ENCODE measurements at places on chromosomes 1 and 21.

DNA sequence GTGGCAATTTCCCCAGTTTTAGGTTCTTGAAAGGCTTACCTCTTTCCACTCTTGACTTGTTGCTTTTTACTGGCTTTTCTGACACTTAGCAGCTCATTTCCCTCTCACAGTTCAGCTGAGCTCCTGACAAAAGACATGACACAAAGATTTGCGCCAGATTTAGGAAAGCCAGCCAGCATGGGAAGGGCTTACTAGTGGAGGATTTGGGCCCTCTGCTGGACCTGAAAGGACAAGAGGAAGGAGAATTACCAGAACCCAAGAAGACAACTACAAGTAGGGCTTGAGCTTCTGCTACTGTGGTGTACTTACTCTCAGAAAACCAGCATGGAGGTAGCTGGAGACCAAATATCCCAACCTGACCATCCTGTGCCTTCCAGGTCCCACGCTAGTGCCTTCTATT, 784.5 kb downstream of the BRINP3 start:
- no peak for DNase-seq

- peak; percentile 28 for DNase-seq
Measured at GRCh38 chr1:68010090-68010489, 40.3 kb downstream of the DIRAS3 start.

DNA sequence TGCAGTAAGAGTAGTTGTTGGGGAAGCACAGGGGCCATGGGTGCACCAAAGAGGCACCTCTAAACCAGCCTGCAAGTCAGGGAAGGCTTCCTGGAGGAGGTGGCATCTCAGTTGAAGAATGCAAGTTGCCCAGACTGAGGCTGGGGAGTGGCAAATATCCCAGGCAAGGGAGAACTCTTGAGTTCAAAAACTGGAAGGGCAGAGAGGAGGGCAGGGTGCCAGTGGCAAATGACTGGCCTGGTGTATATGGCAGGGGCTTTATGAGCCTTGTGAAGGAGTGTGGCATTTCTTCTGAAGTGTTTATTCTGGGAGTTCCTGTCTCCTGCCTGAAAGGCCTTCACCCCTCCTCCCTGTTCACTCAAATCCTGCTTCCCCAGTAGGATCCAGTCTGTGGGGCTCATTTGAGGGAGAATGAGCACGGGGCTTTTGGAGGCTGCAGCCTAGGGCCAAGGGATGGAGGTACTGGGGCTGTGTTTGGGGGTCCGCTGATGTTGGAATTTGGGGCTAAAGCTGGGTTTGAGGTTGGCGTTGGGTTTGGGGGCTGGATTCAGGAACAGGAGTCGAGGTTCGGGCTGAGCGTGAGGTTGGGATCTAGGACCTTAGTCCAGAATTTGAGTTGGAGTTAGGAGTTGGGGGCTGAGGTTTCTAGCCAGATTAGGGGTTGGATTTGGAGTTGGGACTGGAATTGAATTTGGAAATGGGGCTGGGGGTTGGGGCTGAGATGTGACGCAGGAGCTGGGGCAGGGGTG, at the start of gene TMEM125:
TMEM125 (plus strand) TSS at position 357 of the 749 bp plus-strand sequence. CDS start 2,740 bp downstream, outside the sequence.
- no peak for DNase-seq

GRCh38 chr1:215606564-215607168, 39.6 kb downstream of the KCTD3 start:
- peak; percentile 20 for DNase-seq

GRCh38 chr1:40890771-40891170, 28.6 kb upstream of the CITED4 start:
- DNase-seq, result no peak

- no peak for DNase-seq
Measured at GRCh38 chr1:241615043-241615974, 24.9 kb downstream of the CHML start.

GRCh38 chr1:154584267-154584994, 16.9 kb downstream of the CHRNB2 start:
- DNase-seq, result no peak

DNA sequence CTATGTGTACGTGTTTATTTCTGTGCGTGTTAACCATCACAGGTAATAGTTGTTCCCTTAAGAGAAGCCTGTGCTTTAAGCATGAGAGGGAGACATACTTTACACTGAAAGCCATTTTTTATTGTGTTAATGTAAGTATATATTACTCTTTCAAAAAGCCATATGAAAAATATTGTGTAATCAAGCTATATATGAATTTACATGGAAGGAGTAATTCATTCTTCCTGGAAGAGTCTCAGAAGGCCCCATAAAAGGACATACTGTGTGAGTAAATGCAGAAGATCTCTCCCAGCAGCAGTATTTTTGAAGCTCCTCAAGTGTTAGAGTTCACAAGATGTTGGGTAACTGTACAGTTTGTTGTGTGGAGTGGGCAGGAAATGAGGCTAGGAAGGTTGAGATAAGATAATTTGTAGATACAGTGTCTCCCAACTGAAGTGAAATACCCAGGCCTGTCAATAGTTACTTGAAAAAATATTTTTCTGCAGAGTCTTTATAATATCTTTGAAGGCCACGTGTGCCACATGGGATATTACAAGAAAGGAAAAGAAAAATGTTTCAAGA, 138.3 kb downstream of the PTGER3 start:
- no peak for DNase-seq

DNA sequence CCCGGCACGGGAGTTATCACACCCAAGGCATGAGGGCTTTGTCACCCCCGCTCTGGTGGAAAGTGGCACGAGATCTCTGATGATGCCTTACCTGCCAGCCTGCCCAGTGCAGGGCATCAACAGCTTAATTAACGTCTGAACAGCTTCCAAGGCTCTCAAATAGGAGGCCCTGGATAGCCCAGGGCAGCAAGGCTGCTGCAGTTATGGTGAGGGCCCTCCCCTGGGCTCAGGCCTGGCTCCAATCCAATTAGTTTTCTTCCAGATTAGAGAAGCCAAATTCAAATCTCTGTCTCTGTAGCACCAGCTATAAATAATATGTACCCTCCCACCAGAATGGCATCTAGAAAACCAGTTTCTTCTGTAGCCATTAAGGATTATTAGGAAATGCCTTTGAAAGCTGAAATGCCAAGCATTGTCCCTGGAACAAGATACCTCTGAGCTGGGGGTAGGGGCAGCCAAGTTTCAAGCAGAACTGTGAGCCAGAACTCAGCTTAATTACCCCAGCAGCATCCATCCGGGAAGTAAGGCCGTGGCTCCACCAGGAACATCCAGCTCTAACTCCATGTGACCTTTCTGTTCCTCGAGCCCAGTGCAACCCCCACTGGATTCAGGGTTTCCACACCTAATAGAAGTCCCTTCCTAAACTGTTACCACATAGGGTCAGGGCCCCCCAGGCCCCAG, 12.5 kb downstream of the QSOX1 start:
- DNase-seq, result no peak

DNA sequence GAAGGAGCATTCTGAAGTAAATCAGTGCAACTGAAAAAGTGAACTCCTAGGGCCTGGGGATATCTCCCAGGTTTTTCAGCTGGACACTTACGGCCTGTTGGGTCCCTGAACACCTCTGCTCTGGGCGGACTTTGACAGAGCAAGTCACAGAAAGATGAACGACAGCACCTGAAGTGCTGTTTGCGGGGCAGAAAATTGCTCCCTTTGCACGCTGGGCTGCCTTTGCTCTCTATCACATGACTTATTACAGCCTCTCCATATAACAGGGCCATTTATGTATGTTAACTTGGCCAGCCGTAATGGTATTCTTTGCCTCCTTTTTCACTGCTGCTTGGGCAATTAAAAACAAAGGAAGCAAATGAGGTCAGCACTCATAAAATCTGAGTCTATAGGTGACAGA, 332.9 kb downstream of the BARHL2 start:
- DNase-seq, result no peak

GRCh38 chr1:207999274-207999915, 88.5 kb upstream of the CD34 start:
- no peak for DNase-seq

DNA sequence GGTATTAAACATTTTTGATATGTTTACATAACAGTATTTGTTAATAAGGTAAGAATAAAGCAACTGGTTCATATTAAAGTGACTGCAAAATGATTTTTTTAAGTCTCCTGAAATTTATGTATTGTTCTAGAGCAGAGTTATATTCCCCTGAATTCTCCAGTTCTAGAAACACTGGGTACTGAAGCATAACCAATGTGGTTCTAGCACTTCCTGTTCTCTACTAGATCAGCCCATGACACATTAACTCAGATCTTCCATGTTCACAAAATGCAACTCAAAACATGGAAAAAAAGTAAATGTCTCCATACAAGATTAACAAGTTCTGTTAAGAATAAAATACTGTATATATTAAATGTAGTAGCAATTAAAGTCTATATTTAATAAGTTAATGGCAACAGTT, 3.9 kb downstream of the NEGR1 start:
- no peak for DNase-seq

- DNase-seq, result no peak
Measured at GRCh38 chr1:206439205-206439604, 31.1 kb upstream of the IKBKE start.

- DNase-seq, result no peak
Measured at GRCh38 chr1:102472520-102472919, 475.8 kb upstream of the OLFM3 start.

GRCh38 chr1:172498857-172499256, 34.1 kb upstream of the SUCO start:
- DNase-seq, result no peak
